ENCODE measurements at places on chromosomes 16 and 17. TPM values are rescaled to one million over a fixed set of nuclear protein-coding genes. Genes with fewer than 3 reads are reported as not detected.

GRCh38 chr17:42055027-42055426 lies 4.6 kb upstream of the C17orf113 start:
- no peaks in the 10 kb centered on the region for H3K36me3 ChIP-seq
- no peak for DNase-seq
- peak overlapping the region; percentile 58 for H3K27ac ChIP-seq
- H3K27me3 ChIP-seq, result peaks cover 41% of the 10 kb centered on the region
- H3K4me3 ChIP-seq, result peak overlapping the region; percentile 70

The MRC2 gene
- total RNA-seq, result 52.7 TPM

The SLC46A1 gene
- total RNA-seq, result 29.6 TPM

The ADORA2B gene
- 4.0 TPM for total RNA-seq

- H3K27ac ChIP-seq, result peak overlapping the region; percentile 67
- peaks cover 7% of the 10 kb centered on the region for H3K36me3 ChIP-seq
- DNase-seq, result peak; percentile 86
- H3K4me1 ChIP-seq, result peaks cover 20% of the 10 kb centered on the region
- H3K27me3 ChIP-seq, result peaks cover 3% of the 10 kb centered on the region
These were observed 587 bp upstream of the CDK5R1 start for GRCh38 chr17:32486111-32486700.

Measured in type B pancreatic cell (in vitro differentiated cells).